ENCODE measurements at places on chromosomes 12 and 14.

GRCh38 chr12:5072311-5072710 is 28.6 kb downstream of the KCNA5 start:
- H3K27ac ChIP-seq: no peak overlapping the region
- H3K4me3 ChIP-seq: no peak overlapping the region
- no peaks in the 10 kb centered on the region for H3K27me3 ChIP-seq
- DNase-seq: no peak
- no peaks in the 10 kb centered on the region for H3K36me3 ChIP-seq
- no peaks in the 10 kb centered on the region for H3K4me1 ChIP-seq

DNA sequence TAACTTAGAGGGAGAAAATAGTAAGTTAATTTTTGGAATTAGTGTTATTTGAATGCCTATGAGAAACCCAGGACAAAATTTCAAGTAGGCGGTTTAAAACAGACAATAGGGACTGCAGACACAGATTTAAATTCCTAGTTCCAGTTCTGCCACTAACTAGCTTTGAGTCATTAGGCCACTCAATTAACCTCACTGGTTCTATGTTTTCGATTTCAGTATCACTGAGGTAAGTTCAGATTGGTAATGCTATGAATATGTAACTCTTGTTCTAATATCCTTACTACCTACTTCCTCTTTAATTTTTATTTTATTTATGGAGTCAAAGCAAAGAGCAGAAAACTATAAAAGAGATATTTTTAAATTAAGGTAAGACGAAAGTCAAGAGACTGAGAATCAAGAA is 52.6 kb downstream of the GALC start:
- no peaks in the 10 kb centered on the region for H3K4me1 ChIP-seq
- H3K4me3 ChIP-seq: no peak overlapping the region
- H3K27ac ChIP-seq: no peak overlapping the region
- no peaks in the 10 kb centered on the region for H3K36me3 ChIP-seq

DNA sequence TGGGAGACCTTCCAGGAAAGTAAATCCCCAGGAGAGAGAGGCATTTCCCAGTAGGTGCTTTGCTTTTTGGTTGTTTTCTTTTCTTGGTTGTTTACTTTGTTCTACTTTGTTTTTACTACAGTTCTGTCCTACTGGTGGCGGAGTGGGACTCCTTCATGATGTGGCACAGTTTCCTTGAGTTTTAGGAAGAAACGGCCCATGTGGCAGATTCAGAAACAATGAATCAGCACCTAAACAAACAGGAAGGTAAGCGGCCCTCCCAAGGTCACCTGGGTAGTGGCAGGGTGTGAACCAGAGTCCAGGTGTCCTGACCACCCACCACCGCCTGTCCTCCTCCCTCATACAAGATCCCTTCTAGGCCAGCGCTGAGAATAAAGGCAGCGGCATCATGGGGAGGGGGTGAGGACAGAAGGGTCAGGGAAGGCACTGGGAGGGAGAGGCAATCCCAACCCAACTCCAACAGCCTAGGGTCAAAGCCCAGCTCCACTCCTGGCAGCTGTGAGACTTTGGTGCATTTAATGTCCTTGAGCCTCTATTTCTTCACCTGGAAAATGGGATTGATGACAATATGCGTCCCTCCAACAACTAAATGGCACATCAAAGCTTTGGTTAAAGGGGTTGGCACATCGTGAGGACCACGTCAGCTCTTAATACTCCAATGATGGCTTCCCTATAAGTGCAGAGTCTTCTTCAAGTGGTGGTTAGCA is 111.5 kb upstream of the BCL2L14 start:
- no peaks in the 10 kb centered on the region for H3K36me3 ChIP-seq
- H3K4me3 ChIP-seq: no peak overlapping the region
- H3K27me3 ChIP-seq: peaks cover 4% of the 10 kb centered on the region
- H3K27ac ChIP-seq: no peak overlapping the region
- H3K4me1 ChIP-seq: peaks cover 3% of the 10 kb centered on the region
- no peak for DNase-seq

DNA sequence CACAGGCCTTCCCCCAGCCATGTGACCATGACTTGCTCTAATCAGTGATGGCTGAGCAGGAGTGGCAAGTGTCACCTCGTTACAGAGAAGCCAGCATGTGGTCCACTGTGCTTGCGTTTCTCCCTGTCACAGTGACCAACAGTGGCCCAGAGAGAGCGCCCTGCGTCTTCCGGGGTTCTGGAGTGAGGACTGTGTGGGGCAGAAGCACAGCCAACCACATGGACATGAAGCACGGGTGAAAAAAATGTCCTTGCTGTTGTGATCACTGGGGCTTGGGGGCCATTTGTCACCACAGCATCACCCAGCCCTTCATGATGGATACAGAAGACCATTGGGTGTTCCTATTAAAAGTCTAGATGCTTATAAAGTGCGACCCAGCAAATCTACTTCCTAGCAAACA is 174.6 kb upstream of the C14orf180 start:
- H3K27me3 ChIP-seq: no peaks in the 10 kb centered on the region
- H3K4me1 ChIP-seq: no peaks in the 10 kb centered on the region
- H3K27ac ChIP-seq: no peak overlapping the region
- no peak for DNase-seq
- no peak overlapping the region for H3K4me3 ChIP-seq

DNA sequence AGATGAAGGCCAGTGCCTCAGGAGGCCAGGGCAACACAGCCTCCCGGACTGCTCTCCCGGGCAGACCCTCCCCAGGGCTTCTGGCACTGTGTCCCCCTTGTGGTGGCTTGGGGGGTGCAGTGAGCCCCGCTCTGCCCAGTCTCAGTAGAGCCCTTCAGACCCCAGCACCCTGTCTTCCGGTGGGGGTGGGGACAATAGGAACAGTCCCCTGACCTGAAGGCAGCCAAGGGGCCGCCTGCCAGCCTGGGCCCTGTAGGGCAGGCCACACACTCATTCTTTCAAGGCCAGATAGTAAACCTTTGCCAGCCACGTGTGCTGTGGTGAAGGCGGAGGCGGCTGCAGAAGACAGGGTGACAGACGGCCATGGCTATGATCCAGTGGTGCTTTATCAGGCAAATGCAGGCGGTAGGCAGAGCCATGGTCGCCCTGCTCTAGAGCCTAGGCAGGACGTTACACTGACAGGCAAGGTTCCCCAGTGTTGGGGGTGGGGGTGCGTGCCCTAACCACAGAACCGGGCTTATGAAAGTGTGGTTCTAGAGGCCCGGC is 15.0 kb downstream of the ZFYVE21 start:
- H3K27ac ChIP-seq: no peak overlapping the region
- peak overlapping the region; percentile 2 for H3K4me3 ChIP-seq
- H3K27me3 ChIP-seq: no peaks in the 10 kb centered on the region
- no peak for DNase-seq
- no peaks in the 10 kb centered on the region for H3K4me1 ChIP-seq

- peaks cover 45% of the 10 kb centered on the region for H3K36me3 ChIP-seq
- H3K4me1 ChIP-seq: no peaks in the 10 kb centered on the region
- peak overlapping the region; percentile 7 for H3K27ac ChIP-seq
- H3K27me3 ChIP-seq: no peaks in the 10 kb centered on the region
Observed at GRCh38 chr12:112005419-112006395, 7.3 kb downstream of the TMEM116 start.

DNA sequence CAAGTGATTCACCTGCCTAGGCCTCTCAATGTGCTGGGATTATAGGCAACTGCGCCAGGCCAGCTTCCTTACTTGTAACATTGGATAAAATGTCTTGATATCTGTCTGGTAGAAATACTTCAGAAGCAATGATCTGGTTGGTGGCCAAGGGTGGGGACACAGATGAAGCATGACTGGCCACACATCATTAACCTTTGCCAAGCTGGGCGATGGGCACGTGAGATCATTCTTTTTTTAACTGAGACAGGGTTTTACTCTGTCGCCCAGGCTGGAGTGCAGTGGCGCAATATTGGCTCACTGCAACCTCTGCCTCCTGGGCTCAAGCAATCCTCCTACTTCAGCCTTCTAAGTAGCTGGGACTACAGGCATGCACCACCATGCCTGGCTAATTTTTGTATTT is 31.1 kb downstream of the PLEKHH1 start:
- no peak for DNase-seq
- H3K36me3 ChIP-seq: no peaks in the 10 kb centered on the region
- H3K27me3 ChIP-seq: no peaks in the 10 kb centered on the region
- no peaks in the 10 kb centered on the region for H3K4me1 ChIP-seq
- no peak overlapping the region for H3K4me3 ChIP-seq

DNA sequence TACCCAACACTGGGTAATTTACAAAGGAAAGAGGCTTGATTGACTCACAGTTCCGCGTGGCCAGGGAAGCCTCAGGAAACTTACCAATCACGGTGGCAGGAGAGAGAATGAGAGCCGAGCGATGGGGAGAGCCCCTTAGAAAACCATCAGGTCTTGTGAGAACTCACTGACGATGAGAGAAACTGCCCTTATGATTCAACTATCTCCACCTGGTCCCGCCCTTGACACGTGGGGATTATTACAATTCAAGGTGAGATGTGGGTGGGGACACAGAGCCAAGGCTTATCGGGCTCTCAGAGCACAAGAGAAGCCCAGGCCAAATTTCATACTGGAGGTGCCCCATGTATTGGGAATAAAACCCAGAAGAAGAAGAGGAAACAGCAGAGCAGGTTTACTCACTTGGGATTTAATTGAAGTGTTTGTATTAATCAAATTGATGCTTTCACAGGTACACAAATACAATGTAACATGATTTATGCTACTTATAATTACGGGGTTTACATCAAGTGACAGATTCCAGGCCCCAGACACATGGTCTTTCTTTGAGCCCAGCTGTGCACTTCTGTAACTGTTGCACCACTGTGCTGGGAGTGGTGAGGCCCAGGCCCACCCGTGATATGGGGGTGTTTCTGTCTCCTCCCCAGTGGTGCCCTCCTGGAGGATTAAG is 8.2 kb upstream of the CCDC85C start:
- no peaks in the 10 kb centered on the region for H3K27me3 ChIP-seq
- no peak overlapping the region for H3K27ac ChIP-seq
- H3K36me3 ChIP-seq: no peaks in the 10 kb centered on the region
- DNase-seq: no peak

- no peaks in the 10 kb centered on the region for H3K36me3 ChIP-seq
- no peak for DNase-seq
- no peaks in the 10 kb centered on the region for H3K27me3 ChIP-seq
- no peaks in the 10 kb centered on the region for H3K4me1 ChIP-seq
Observed at GRCh38 chr12:115922952-115923564, 354.4 kb downstream of the MED13L start.

DNA sequence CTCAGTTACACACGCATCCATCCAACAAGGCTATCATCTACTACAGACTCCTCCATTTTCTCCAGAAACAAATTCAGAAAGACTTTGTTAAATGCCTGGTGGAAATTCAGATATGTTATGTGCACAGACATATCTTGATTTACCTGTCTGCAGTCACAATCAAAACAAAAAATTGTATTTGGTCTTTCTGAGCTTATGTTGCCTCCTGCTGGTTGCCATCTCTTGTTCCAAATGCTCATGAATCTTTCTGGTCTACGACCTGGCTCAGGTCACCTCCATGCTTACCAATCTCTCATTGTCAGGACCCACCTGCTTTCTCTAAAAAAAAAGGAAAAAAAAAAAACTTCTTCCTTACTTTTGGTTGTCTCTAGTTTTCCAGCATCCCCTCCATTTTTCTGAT is 169.2 kb upstream of the PLXNC1 start:
- DNase-seq: no peak
- H3K27ac ChIP-seq: no peak overlapping the region
- H3K4me1 ChIP-seq: peaks cover 4% of the 10 kb centered on the region
- H3K4me3 ChIP-seq: no peak overlapping the region

DNA sequence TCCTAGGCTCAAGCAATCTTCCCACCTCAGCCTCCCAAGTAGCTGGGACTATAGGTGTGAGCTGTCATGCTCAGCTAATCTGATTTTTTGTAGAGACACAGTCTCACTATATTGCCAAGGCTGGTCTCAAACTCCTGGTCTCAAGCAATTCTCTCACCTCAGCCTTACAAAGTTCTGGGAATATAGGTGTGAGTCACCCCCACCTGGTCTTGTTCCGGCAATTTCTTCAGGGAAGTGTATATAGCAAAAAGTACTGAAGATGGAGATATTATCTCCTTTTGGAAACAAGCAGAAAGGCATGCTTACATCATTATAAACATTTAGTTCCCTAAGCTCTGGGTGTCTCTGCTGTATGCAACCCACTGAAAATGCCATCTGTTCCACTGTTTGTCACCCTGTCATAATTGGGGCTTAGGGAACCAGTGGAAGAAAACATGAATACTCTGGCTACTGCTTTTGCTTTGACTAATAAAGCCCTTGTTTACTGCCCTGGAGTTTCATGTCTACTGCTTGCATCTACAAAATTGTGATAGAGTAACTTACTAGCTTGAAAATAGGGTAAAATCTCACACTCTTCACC is 940.2 kb downstream of the GALC start:
- H3K27me3 ChIP-seq: no peaks in the 10 kb centered on the region
- no peak for DNase-seq
- no peaks in the 10 kb centered on the region for H3K36me3 ChIP-seq

GRCh38 chr12:127355061-127355841 is 911.7 kb upstream of the TMEM132C start:
- H3K36me3 ChIP-seq: no peaks in the 10 kb centered on the region
- no peaks in the 10 kb centered on the region for H3K27me3 ChIP-seq
- H3K4me1 ChIP-seq: no peaks in the 10 kb centered on the region
- no peak overlapping the region for H3K27ac ChIP-seq
- H3K4me3 ChIP-seq: no peak overlapping the region

DNA sequence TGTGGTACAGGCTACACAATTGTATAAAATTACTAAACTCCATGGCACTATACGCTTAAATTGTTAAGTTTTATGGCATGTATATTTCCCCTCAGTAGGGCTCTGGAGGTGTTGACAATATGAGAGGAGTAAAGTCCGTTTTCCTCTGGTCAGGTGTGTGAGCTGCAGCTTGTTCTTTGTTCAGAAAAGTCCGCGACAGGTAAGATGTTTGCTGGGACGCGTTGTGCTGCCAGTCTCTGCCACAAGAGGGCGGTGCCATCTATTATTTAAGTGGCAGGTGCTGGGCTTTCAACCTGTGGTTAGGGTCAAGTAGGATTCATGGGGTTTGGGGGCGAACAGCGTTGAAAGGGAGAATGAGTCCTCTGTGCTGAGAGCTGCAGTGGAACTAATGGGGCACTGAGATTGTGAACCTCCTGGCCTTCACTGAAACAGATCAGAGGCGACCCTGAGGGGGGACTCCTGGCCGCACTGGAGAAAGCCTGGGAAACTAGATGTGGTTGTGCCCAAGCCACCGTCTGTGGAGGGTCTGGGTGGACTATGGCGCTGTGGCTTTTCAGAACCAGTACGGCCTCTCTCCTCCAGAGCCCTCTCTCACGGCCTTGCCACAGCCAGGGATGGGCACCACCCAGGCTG is 179.0 kb downstream of the SLC15A4 start:
- no peak overlapping the region for H3K27ac ChIP-seq
- no peak overlapping the region for H3K4me3 ChIP-seq
- H3K36me3 ChIP-seq: no peaks in the 10 kb centered on the region
- no peaks in the 10 kb centered on the region for H3K27me3 ChIP-seq
- H3K4me1 ChIP-seq: no peaks in the 10 kb centered on the region
